Fibroblast of the aortic adventitia (primary cell): ENCODE measurements at places on chromosomes 11 and 22.

DNA sequence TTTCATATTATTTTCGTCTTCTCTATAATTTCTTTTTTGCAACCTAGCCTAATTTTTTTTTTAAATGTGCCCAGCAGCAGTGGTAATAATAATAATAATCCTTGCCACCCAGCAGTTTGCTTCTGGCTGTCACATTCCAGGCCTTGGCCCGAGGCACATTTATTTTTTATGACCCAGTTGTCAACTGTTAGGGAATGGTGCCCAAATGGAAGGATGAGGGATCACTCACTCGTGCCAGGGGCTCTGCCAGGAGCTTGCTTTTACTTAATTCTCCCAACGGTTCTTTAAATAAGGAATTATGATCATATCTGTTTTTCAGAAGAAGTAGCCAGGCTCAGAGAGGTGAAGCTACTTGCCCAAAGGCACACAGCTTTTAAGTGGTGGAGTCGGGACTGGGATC lies 49.6 kb downstream of the MYO18B start:
- DNase-seq = no peak

DNA sequence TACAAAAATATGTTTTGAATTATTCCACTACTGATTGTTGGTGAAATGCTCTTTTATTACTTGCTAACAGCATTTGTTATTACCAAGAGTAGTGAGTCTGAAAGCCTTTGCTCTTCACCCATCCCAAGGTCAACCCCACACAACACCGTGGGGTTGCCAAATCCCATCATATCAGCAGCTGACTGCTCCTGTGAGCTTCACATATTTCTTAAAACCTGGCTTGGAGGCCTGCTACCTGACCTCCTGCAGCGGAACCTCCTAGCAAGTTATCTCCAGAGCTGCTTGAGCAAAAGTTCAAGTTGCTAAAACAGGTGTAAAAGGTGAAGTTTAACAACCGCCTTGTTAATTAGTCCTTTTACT lies 20.1 kb upstream of the EIF3M start:
- DNase-seq = no peak

DNA sequence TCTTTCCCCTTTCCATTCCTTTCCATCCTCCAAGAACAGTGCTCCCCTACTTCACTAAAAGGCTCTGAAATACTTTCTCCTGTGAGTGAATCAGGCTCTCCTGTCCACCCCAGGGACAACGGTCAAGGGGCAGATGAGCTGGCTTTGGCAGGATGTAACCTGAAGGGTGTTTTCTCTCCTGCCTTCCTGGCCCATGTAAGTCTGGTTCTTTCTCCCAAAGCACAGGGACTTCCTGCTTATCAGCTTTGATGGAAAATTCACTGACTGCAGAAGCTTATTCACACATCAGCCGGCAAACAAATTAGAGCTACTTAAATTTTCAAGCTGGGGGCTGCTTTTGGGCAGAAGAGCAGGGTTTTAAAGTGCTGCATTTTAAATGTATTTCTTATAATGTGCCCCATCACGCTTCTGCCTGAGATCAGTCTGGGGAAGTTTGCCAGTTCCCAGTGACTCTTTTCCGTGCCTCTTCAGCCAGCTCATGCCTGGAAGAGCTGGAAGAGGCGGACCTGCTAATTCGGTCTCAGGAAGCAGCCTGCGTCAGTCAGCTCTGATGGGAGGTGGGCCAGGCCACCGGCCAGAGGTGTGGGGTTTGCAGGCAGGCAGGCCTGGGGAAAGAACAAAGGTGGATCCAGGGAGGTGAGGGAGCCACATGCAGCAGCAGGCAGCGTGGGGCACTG lies 140.4 kb upstream of the TBCEL start:
- peak; percentile 79 for DNase-seq

- no peak for DNase-seq
These were observed 18.2 kb upstream of the CCDC134 start for GRCh38 chr22:41782316-41782715.

- no peak for DNase-seq
These were observed 51.0 kb upstream of the GALNT18 start for GRCh38 chr11:11672789-11673188.

- DNase-seq = no peak
These were observed 554.0 kb downstream of the INSC start for GRCh38 chr11:15668718-15669117.

DNA sequence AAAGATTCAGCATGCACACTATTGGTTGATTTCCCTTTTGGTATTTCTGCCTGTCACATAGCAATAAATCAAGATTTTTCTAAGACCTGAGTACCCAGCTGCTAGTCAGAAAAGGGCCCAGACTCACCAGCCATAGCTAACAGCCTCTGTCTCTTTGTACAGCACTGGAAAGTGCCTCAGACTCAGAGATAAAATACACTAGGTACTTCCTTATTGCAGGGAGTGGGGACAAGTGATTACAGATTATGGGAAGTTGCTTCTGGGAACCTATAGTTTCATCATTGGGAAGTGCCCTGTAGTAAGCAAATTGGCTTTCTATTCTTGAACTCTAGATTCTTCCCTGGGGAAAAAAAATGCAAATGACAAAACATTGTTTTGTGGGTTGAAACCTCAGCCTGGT lies at the start of gene CASP5:
CASP5 (minus strand) TSS at position 166 of the 400 bp plus-strand sequence; CDS start at position 134, 32 bp downstream.
- DNase-seq = no peak

DNA sequence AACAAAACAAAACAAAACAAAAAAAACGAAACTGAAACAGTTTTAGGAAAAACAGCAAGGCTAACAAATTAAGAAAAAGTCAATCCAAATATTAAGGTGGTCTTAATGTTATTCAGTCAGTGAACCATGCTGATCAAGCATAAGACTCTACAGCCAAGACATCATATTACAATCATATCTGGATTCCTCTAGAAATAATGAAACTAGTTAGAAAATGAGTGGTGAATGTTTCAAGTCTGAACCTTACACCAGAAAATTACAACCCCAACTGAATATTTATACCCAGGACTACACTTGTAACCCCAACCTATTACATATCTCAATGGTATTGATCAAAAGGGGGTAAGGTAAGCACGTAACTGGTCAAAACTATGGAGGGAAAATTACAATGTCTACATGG lies 48.8 kb downstream of the ACAT1 start:
- no peak for DNase-seq

- DNase-seq = peak; percentile 85
These were observed 3.7 kb upstream of the SIK2 start for GRCh38 chr11:111598559-111598958.

- DNase-seq = no peak
These were observed 5.7 kb downstream of the EIF3L start for GRCh38 chr22:37854946-37855345.

DNA sequence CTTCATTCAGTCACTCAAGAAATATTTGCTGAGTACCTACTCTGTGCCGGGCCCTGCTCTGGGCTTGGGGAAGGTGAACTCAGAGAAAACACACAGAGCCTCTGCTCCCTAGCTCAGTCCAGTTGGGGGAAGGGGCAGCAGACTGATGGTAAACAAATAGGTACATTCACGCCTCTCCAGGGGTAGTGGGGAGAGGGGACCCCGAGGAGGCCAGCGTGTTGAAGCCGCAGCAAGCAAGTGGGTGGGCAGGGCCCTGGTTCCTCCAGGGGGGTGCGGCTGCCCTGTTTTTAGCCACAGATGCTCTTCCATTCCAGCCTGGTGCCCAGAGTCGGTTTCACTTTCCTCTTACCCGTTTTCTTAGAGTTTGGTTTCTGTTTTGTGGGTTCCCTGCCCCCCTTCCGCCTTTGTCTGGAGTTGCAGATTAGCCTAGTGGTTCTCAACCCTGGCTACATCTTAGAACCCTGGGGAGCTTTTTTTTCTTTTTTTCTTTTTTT lies 8.7 kb downstream of the DRAP1 start:
- no peak for DNase-seq

- no peak for DNase-seq
These were observed 191.5 kb downstream of the CEP164 start for GRCh38 chr11:117519170-117519569.

DNA sequence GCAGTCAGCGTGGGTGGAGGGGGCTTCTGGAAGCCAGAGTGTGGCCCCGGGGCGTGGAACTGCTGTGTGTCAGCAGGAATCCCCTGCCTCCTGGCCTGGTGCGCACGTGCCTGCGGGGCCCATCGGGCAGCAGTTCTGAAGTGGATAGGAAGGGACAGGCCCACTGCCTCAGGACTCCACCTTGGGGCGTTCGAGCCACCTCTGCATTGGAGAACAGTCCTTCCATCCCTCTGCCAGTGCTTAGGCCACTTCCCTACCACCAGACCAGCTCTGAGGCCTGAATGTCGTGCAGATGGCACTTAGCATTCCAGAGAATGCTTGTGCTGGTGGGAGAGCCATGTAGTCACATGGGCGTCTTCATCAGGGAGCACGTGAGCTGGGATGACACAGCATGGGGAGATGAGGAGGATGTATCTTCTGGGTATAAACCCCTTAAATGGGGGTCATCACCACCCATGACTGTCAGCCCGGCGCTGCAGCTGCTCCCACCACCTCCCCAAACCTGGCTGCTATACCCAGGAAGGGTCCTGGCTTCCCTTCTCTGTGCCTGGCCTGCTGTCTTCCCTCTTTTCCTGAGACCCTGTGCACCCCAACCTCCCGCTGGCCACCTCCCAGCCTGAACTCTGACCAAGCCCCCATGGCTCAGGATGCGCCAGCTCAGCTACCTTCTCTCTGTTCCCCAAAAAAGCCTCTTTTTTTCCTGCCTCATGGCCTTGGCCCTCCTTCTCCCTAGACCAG lies 9.7 kb downstream of the INCENP start:
- DNase-seq = no peak

DNA sequence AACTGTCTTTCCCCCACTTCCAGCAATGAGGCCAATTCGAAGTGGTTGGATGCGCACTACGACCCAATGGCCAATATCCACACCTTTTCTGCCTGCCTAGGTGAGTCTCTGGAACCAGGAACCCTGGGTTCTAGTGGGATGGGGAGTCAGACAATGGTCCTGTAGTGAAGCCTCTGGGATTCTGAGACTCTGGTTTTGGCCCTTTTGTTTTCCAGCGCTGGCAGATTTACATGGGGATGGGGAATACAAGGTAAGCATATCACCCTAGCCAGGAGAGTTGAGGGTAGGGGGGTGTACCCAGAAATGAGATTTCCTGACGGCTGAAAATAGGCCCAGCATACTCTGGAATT lies 530 bp downstream of the BBS1 start:
- no peak for DNase-seq

DNA sequence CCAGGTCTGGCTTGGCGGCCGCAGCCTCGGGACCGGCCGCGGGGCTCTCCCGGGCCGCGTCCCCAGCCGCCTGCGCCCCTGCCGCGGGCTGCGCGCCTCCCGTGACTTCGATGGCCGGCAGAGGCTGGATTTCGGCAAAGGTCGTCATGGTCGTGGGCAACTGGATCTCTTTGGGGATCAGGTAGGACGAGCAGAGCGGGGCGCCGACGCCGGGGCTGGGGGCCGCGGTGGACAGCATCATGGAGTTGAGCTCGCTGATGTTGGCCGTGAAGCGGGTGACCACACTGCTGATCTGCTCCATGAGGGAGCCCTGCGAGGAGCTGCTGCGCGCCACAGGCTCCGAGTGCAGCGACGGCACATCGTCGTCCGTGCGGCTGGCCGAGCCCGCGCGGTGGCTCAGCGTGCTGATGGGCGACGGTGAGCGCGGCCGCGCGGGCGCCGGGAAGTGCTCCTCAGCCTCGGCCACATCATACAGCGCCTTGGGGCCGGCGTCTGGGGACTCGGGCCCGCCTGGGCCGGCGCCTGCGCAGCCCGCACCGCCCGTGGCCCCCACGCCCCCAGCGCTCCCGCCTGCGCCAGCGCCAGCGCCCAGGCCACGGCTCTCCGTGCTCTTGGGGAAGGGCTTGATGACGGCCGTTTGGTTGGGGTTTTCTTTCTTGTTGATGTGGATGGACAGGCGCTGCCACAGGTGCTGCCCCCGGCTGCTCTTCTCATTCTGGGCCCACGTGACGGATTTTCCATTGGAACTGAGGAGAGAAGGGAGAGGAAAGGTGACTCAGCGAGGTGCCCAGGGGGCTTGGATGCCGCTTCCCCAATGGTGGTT lies 171.4 kb upstream of the CTSC start:
- DNase-seq = no peak

DNA sequence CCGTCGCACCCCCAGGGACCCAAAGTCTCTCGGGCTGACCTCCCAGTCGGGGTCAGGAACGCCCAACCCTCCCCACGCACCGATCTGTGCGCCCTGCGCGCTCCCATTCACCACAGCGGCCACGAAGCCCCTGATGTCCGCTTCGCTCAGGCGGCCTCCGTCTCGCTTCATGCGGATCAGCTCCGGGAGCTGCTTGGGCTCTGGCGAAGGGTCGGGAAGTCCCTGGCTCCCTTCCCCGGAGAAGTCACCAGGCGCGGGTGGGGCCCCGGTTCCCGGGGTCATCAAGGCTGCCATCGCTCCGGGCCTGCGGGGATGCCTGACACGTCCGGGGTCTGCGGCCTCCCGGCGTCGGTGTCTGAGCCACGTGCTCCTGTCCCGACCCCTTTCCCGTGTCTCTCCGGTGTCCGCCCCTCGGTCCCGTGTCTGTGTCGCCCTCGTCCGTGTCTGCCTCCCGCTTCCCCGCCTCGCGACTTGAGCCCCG lies 356 bp downstream of the TYMP start:
- DNase-seq = peak; percentile 29

DNA sequence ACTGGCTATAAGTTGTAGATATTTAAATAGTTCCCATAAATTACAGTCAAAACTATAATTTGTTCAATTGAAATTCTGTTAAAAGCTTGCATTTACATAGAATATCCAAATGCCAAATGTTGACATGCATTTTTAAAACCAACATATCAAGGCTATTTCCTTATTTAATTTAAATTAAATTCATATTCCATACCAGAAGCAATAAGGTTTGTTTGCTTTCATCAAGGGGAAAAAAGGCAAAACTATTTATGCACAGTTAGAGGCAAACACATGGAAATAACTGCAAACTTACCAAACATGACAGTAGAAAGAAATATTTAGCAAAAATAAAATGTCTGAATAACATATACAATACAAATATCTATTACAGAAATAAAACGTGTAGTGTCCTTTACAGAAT lies 1581.2 kb upstream of the TENM4 start:
- no peak for DNase-seq

DNA sequence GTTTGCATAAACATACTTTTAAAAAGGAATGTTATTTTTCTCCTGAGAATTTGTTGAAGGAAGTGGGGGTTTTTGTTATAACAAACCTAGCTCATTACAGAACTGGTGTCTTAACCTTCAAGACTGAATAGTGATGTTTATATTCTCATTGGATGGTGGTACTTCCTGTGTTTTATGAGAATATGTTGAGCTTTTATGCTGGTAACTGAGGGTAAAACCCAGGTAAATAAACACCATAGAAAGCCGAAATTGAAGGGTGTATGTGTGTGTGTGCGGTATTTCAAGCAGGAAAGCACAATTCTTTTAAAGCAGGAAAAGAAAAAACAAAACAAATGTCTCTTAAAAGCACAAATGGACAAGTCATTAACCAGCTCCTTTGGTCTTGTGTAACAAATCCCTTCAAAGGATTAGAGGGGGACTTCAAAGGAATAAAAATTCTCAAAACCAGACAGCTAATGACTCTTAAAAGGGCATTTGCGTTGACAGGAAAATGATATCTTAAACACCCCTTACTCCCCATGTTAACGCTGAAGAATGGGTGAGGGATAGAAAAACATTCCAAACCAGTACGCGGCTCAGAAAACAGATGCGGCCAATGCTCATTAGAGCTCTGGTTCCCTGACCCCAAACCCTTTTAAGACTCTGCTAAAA lies 23.8 kb downstream of the LMO2 start:
- peak; percentile 11 for DNase-seq

- no peak for DNase-seq
These were observed 2.5 kb upstream of the FEZ1 start for GRCh38 chr11:125498521-125498920.
